ENCODE measurements at places on chromosomes 1 and 21. TPM values are rescaled to one million over a fixed set of nuclear protein-coding genes. Genes with fewer than 3 reads are reported as not detected.
A peak's percentile ranks its signal among the peaks of the same experiment; 100 is the strongest.

Gene B3GALT5
- 1.3 TPM for total RNA-seq

Gene PPFIA4
- total RNA-seq, result 2.5 TPM

DNA sequence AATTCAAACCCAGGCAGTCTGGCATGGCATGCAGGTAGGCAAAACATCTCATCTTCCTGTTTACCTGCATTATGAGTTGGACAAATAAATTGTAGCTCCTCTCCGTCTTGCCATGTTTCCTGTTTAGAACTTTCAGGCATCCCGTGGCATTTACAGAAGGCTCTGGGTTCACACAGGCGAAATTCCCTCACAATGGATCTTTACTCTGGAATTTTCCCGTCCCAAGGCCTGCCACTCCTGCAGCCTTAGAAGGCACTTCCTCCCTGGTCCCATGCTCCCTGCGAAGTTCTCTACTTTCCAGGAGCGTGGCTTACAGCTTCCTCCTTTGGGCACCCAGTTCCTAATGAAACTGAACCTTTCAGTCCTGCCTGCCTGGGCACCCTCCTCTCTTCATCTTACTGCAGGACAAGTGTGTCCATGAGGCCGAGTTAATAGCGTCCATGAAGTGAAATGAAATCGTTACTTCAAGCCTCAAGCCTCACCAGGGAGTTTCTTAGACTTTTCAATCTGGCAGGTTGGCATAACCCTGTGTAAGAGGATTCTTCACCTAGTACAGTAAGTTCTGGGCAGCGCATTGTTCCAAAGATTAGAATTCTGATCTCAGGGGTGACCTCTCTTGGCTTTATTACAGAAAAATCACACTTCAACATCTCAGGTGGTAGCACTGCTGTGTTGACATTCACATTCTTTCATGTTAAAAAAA lies 36.8 kb upstream of the AHCYL1 start:
- DNase-seq, result no peak

GRCh38 chr1:29478151-29478791 lies 241.9 kb downstream of the PTPRU start:
- DNase-seq, result no peak

GRCh38 chr1:211557894-211558625 lies 20.9 kb downstream of the SLC30A1 start:
- peak; percentile 35 for DNase-seq

Data from M059J (cell line).